ENCODE measurements at places on chromosomes 11 and 22.

DNA sequence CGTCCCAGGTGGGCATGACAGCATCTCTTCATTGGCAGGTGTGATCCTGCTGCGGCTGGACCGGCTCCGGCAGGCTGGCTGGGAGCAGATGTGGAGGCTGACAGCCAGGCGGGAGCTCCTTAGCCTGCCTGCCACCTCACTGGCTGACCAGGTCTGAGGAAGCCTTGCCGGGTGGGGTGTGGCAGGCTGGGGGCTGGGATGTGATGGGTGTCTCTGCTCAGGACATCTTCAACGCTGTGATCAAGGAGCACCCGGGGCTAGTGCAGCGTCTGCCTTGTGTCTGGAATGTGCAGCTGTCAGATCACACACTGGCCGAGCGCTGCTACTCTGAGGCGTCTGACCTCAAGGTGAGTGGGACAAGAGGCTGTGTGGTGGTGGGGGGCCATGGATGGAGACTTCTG lies 3.5 kb downstream of the LARGE2 start:
- no peak for DNase-seq

DNA sequence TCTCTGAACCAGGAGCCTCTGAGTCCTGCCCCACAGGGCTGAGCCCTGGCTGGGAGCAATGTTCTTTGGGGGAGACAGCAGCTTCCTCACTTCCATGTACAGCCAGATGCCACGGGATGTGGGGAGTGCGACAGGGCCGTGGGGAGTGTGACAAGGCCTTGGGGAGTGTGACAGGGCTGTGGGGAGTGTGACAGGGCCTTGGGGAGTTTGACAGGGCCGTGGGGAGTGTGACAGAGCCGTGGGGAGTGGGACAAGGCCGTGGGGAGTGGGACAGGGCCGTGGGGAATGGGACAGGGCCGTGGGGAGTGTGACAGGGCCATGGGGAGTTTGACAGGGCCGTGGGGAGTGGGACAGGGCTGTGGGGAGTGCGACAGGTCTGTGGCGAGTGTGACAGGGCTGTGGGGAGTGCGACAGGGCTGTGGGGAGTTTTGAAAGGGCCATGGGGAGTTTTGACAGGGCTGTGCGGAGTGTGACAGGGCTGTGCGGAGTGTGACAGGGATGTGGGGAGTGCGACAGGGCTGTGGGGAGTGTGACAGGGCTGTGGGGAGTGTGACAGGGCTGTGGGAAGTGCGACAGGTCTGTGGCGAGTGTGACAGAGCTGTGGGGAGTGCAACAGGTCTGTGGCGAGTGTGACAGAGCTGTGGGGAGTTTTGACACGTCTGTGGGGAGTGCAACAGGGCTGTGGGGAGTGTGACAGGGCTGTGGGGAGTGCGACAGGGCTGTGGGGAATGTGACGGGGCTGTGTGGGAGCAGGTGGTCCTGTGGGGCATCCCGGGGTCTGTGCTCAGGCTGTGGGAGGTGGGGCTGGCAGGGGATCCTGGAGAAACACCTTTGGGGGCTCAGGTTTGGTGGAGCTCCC lies 6.6 kb upstream of the KRTAP5-6 start:
- no peak for DNase-seq

DNA sequence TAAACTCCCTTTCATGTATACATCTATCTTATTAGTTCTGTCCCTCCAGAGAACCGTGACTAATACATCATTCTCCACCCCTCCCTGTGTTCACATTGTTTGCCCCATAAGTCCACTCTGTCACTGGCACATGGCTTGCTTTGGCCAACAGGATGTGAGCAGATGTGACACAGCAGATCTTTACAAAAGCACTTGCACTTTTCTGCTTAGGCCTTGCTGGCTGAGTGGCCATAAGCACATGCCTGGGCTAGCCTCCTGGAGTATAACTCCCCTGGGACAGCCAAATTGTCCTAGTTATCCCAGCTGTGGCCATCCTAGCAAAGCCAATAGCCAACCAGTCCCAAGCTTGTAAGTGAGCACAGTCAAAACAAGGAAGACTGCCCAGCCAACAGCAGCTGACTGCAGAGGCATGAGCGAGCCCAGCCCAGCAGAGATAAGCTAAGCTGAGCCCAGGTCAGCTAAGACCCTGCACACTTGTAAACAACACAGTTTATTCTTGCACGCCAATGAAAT lies 9.7 kb upstream of the RCN1 start:
- no peak for DNase-seq

DNA sequence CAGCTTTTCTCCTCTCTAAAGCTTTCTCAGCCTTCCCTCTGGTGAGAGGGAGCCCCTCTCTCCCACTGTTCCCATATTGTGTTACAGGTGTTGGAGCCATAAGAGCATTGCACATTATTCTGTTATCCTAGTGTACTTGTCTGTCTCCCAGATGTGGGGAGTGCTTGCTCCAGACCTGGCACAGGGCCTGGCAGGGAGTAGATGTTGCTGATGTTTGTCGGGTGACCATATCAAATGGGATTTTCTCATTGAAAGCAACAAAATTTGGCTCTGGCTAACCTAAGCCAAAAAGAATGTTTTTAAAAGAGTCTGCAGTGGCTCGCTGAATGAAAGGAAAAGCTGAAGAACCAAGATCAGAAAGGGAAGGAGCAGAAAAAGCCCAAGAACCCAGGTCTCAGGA lies 41.1 kb downstream of the CYB5R2 start:
- no peak for DNase-seq

DNA sequence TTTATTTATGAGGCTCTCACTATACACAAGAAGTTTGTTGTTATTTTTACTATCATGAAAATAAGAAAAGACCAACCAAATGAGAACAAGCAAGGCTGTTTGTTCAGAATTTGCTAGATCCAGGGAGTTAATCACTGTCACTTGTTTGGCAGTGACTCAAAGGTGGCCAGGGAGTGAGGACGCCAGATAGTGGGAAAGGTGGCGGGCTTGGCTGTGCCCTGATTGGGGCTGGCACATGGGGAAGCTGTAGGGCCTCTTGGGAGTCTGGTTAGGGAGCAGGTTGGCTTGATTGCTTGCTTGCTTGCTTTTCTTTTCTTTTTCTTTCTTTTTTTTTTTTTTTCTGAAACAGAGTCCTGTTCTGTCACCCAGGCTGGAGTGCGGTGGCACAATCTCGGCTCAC lies 53.1 kb upstream of the SLC22A12 start:
- DNase-seq, result no peak

Data from Panc1 (cell line).